ENCODE measurements at places on chromosomes 5 and 9.

DNA sequence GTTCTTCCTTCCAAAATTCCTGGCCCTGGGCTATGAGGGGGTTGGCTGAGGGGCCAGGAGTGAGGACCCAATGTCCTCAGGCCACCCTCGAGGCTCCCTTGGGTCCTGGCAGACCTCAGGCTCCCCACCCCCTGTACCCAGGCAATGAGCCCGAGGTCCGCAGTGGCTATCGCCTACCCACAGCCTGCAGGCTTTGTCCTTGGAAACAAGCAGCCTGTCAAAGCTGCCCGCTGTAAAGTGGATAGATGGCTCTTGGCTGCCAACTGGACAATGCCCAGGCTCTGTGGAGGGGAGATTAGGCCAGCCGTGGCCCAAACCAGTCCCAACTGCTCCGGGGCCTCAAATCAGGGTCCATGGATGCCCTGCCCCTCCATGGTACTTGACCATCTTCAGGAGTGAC lies 2.2 kb upstream of the ADGRD2 start:
- no peak for DNase-seq

GRCh38 chr9:106897236-106897635 lies 34.3 kb downstream of the ZNF462 start:
- no peak for DNase-seq

DNA sequence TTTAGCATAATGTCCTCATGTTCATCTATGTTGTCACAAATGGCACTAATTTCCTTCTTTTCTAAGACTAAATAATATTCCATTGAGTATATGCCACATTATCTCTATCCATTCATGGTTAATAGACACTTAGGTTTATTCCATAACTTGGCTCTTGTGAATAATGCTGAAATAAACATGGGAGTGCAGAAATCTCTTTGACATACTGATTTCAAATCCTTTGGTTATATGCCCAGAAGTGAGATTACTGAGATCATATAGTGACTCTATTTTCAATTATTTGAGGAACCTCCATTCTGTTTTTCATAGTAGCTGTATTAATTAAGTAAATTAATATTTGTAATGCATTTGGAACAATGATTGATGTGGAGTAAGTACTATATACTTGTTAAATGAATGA lies 13.0 kb downstream of the SMIM3 start:
- DNase-seq = no peak

DNA sequence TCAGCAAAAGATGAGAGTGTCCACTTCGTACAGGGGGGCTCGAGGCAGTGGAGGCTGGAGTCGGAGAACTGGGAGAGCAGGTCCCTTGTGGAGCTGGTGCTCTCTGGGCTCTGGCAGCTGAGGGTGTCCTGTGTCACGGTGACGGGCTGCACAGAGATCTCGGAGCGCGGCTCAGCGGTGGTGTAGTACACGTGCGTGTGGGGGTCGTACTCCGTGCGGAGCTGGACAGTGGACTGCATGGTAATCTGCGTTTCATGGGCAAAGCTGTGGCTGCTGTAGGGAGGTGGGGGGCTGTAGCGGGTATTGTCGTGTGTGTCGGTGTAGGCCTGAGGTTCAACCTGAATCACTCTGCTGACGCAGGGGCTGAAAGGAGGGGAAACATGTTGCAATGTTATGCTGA lies 48.0 kb downstream of the PTCH1 start:
- DNase-seq = no peak

DNA sequence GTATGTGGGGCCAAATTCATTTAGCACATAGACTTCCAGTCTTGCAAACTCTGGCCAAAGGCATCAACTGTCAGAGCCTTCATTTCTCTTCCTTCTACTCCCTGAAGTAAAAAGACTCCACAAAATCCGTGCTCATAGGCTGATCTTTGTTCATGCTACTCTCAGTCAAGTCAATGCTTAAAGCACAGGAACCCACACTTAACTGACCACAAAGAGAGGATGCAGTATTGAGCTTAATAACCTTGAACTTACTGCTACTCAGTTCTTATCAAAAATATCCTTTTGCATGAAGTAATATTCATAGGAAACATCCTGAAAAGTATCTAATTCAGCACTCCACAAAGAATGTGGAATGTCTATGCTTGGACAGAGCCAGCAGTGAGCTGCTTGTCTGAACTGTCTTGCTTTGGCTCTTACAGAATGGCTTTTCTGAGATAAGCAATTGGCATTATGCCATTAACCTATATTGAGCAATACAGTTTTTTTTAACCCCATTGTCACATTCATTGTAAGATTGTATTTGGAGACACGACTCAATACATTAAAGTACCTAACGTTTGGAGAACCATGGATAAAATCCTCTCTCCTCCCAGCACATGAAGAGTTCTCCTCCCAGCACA lies 21.7 kb downstream of the LPAR1 start:
- DNase-seq = no peak

DNA sequence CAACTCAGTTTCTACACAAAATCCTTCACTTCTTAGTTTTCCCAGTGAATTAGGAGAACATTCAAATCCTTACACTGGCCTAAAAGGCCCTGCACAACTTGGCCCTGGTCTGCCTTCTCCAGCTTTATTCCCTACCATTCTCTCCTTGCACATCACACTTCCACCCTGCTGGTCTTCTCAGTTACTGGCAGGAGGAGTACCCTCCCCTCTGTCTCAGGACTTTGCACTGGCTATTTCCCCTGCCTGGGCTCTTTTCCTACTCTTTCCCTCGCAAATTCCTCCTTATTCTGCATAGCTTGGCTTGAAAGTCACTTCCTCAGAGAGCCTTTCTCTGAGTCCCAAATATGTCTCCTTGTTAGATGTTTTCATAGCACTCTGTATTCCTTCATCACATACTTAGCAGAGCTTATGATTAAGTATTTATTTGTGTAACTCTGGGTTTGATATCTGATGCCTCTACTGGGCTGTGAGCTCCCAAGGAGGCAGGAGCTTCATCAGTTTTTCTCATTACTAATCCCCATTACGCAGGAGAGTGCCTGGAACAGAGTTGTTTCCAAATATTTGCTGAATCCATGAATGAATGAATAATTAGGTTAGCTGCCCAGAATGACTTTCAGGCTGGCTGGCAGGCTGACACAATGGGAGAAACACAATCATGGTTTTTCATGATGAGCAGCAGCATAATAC lies 159.8 kb upstream of the KLF9 start:
- no peak for DNase-seq

GRCh38 chr9:13228431-13228830 lies 51.1 kb downstream of the MPDZ start:
- no peak for DNase-seq

GRCh38 chr5:140239939-140240700 lies 62.8 kb downstream of the PFDN1 start:
- DNase-seq = peak; percentile 58

- DNase-seq = no peak
These were observed 5.5 kb upstream of the SURF6 start for GRCh38 chr9:133341369-133342068.

DNA sequence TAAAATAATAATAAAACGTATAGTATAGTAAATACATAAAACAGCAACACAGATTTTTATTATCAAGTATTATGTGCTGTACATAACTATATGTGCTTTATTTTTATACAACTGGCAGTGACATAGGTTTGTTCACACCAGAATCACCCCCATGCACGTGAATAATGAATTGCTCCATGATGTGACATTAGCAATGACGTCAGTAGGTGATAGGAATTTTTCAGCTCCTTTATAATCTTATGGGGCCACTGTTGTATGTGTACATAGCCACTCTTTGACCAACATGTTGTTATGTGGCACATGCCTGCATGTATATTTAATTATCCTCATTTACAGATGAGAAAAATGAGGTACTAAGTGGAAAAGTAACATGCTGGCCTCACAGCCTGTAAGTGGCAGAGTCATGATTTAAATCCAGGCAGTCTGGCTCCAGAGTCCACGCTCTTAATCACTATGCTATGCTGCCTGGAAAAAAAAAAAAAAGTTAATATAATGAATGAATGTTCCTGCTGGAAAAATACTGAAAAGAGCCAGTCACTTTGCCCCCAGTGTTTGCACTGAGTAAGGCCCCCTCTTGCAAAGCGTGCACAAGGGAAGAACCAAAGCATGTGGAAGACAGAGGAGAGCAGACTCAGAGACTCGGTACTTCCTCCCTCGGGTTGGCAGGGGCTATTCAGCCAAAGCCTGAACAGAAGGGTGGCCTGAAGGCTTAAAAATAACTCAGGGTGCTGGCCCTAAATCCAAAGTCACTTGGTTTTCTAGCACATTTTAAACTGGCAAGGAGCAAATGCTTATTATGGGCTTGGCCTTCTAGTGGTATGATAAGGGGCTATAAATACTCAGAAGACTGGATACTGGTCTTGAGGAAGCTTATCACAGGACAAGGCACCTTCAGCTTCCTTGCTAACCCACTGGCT lies 206.8 kb downstream of the GLIS3 start:
- no peak for DNase-seq

DNA sequence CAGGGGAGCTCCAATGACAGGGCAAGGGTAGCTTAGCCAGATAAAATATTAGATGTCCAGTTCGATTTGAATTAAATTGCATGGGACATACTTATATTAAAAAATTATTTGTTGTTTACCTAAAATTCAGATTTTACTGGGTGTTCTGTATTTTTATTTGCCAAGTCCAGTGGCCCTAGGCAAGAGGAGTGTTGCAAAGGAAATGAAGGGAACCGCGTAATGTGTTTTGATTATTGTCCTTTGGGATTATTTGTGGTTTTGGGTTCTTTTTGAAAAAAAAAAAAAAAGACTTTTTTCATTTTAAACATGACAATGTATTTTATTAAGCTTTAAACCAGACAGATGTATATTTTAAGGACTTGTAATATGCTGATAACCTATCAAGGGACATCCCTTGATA lies 179.3 kb downstream of the C9orf152 start:
- DNase-seq = no peak

- DNase-seq = no peak
These were observed 103.2 kb downstream of the DPYSL3 start for GRCh38 chr5:147406636-147407035.

- no peak for DNase-seq
These were observed 393.7 kb upstream of the SMC2 start for GRCh38 chr9:103700195-103700962.

GRCh38 chr5:95862671-95863382 lies 40.3 kb upstream of the GLRX start:
- no peak for DNase-seq

- DNase-seq = peak; percentile 35
These were observed 36.3 kb upstream of the PSD2 start for GRCh38 chr5:139759219-139759721.

DNA sequence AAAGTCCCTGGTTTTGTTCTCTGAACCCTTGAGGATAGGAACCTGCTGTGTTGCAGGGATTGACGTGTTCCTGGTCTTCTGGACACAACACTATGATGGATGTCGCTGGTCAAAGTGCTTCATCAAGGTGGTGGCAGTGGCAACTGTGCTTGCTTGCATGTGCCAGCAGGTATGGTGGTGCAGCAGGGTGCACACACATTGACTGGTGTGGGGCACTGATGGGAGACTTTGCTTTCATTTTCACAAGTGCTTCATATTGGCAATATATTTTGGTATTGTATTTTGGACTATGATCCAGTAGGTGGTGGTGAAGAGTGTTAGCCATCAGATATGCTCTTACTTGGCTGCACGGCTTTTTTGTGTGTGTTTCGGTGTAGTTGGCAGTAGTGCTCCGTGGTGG lies 479.8 kb upstream of the CTNND2 start:
- no peak for DNase-seq

DNA sequence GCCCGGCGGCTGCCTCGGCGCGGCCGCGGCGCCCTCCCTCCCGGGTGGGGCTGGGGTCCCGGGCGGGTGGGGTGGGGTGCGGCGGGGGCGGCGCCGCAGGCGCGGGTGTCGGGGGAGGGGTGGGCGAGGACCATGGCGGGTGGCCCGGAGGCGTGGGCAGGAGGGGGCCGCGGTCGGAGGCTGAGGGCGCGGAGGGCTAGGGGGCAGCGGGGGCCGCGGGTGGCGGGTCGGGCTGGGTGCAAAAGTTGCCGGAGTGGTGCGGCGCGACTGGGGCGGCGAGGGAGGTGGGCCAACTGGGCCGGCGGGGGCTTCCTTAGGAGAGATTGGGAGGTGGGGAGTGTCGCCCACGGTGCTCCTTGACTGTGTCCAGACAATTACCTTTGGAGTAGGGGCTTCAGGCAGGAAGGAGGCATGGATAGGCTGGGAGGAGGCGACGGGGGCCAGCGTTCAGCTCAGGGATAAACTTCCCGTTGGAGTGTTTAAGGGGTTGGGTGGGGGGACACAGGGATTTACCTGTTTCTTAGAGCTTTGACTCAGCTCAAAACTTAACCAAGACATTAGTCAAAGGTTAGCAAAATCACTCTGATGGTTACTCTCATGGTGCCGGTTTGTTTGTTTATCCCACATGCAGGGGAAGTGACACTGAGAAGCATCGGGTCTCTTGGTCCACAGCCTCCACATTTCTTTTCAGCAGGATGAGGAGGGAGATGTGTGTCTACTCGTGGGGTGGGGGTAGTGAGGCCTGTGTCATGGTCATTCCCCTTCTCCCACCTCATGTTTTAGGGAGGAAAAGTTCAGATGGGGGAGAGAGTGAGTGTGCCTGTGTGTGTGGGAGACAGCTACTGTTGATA lies 859 bp downstream of the CSNK1G3 start:
- DNase-seq = no peak

GRCh38 chr5:95605786-95606185 lies 14.1 kb upstream of the GPR150 start:
- no peak for DNase-seq

- DNase-seq = no peak
These were observed 30.2 kb upstream of the NR3C1 start for GRCh38 chr5:143433670-143434069.

- no peak for DNase-seq
These were observed 20.2 kb upstream of the SPDL1 start for GRCh38 chr5:169563369-169563768.

DNA sequence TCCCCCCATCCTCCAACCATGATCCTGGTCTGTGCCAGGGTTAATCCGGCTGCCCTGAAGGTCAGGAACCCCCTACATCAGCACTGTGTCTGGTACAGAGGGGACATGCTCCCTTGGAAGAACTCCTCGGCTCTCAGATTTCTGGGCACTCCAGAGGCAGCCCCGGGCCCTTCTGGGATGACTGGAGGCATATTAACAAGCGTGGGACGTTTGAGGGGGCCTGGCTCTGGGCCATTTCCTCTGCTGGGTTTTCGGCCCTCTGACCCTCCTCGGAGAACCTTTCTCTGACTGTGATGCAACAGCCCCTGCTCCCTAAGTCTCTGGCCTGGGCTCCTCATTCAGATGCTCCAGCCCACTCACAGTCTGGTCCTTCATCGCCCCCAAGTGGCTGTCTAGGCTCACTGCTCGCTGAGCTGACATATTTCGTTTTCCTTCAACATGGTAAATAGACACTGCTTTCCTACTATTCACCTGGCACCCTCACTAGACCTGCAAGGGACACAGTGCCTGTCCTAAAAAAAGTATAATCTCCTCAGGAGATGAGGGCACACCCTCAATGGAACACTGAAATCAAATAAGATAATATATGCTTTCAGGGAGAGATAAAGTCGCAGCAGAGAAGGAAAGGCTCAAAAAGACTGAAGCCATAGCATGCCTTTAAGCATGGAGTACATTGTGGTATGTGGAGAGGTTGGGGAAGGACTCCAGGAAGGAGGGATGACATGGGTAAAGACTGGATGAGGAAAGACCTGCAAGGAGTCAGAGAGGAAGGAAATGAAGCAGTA lies 404.7 kb upstream of the TRPC7 start:
- peak; percentile 74 for DNase-seq
